ENCODE measurements at places on chromosomes 7 and 10.

DNA sequence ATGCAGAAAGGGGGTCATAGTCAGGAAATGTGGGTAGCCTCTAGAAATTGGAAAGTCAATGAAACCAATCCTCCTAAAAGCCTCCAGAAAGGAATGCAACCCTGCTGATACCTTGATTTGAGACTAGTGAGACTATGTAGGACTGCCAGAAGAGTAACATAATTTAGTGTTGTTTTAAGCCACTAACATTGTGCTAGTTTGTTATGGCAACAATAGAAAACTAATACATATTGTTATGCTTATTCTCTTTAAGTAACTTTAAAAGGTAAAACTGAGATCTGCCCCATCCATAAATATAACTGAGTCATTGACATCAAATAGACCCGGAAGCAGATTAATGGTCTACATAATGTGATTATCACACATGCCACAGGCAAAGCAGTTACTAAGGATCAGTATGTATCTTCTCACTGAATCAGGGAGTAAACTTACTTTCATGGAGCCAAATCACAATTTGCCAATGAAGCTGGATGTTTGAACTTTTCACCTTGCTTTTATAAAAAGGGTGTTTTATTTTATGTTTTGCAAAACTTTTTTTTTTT, 146.4 kb upstream of the TMEM106B start:
- DNase-seq: no peak

DNA sequence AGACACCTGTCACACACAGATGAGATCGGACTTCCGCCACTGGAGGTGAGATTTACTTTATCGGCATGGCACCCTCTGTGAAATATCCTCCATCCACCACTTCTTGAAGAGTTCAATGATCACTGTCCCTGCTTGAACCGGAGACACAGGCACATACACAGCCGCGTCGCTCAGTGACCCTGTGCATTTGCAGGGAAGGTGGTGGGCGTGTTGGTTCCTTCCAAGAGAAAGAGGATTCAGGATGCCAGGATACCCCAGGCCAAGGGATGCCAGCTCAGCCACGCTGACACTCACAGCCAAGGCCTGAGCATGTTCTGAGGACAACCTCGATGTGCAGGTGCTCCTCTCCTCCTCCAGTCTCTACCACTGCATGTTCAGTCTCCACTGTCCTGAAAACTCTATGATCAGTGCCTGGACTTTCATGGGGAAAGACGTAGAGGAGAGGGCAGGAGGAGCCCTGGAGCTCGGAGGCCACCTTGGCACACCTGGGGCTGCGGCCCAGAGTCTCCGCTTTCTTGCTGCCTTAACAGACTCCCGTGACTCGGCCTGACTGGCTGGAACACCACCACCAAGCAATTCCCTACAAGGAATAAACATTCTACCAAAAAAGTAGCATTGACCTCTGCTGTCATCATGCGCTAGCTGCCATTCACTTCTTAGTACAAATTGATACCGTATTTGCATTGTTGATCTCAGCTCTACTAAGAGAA, 115.2 kb downstream of the TCERG1L start:
- no peak for DNase-seq

DNA sequence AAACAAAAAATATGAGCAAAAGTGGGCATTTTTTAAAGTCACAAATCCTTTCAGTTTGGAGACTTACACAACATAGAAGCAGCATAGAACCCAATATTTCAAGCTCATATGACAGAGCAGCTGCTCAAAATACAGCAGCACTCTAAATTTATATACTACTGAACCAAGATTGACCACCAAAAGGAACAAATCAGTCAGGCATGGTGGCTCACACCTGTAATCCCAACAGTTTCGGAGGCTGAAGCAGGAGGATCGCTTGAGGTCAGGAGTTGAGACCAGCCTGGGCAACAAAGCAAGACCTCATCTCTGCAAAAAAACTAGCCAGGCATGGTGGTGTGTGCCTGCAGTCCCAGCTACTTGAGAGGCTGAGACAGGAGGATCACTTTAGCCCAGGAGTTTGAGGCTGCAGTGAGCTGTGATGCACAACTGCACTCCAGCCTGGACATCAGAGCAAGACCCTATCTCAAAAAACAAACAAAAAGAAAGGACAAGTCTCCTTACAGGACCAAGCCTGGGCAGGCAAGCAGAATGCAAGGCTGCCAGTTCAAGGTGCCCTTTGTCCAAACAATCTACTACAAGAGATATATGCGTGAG, 40.0 kb downstream of the PARD3 start:
- DNase-seq: no peak

DNA sequence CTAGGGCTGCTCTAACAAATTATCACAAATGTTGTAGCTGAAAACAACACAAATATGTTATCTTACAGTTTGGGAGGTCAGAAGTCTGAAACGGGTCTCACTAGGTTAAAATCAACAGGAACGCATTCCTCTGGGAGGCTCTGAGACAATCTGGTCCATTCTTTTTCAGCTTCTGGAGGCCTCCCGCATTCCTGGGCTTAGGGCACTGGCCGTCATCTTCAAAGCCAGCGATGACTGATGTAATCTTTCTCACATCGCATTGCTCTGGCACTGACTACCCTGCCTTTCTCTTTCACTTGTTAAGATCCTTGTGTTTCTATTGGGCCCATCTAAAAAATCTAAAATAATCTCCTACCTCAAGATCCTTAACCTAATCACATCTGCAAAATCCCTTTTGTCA, 1071.5 kb upstream of the C7orf33 start:
- no peak for DNase-seq

DNA sequence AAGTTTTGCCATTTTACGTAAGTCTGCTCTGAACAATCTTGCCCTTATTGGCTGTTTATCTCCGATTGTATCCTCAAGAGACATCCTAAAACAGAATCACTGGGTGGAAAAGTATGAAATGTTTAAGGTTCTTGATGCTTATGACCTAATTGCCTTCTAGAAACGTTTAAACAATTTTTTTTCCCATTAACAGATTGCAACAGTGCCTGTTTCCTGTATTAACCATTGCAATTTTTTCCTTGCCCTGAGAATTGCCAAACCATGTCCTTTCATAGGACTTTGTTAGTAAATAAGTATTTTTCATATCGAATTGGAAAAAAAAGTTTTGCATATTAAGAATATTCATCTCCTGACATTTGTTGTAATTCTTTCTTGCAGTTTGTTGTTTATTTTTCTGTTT, 639.8 kb downstream of the INHBA start:
- no peak for DNase-seq

GRCh38 chr10:80283119-80283518, 6.3 kb downstream of the MAT1A start:
- no peak for DNase-seq

- no peak for DNase-seq
These were observed 54.5 kb upstream of the SLF2 start for GRCh38 chr10:100858261-100858660.

GRCh38 chr7:36316319-36316718, 73.3 kb upstream of the ANLN start:
- DNase-seq: no peak

GRCh38 chr7:93249491-93250148, 17.5 kb downstream of the VPS50 start:
- no peak for DNase-seq

DNA sequence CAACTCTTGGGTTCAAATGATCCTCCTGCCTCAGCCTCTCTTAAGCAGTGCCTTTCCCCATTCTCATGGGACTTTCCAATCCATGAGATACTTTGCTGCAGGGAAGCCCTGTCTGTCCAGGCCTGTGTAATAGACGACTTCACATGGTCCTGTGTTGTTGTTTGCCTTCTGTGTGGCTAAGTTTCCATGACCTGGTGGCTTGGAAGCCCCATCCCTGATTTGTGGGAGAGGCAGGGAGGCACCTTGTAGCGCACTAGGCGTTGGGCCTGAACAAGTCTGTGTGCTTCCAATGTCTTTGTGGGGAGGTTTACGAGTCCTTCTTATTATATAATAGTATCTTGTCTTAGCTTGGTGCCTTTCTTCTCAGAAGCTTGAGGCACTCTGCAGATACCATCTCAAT, 49.1 kb downstream of the TCF7L2 start:
- DNase-seq: no peak

GRCh38 chr7:141074162-141074991, 513 bp downstream of the TMEM178B start:
- DNase-seq: no peak

DNA sequence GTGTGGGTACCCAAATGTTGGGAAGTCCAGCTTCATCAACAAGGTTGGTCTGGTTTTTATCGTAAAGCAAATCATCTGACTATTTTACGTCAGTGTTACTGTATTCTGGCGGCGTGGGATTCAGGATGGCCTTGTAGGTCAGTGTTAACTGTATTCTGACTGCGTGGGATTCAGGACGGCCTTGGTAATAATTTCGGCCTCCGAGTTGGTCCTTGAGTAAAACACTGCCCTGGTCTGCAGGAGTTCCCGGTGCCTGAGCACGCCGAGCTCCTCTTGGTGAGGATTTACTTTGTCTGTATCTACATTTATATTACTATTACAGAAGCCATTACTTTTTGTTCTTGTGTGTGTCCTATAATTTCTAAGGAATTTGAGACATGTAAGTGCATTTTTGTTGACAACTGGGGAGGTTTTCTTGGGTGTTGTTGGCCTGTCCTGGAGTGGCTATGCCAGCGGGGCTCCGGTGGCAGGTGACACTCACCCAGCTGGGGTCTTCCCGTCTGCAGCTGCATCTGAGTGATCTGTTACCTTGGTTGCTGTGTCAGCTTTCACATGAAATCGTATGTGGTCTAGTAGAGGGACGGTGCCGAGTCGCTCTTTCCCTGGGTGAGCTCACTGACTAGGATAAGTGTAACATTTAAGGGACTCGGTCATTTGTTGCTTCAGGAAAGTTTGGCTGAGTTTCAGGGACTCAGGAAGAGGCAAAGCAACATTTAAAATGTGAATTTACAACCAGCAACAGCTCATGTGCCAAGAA, 9.2 kb downstream of the GTPBP4 start:
- no peak for DNase-seq

DNA sequence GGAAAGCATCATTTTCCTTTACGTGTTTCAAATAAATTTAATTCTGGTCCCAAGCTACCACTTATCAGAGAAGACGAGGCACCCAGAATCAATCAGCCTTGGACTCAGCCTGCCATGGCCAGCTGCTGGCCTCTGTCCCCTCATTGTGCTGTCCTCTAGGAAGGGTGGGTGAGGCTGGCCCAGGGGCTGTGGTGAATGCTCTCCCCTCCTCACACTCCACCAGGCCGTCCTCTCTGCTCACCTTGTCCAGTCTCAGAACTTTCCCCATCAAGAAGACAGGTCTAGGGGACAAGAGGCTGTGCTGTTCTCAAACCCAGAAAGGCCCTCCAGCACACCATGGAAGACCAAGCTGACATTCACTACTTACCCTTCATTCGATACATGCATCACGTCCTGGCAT, 36.4 kb downstream of the CXCL12 start:
- no peak for DNase-seq

GRCh38 chr7:155580367-155580766, 34.0 kb upstream of the CNPY1 start:
- DNase-seq: peak; percentile 59

GRCh38 chr10:96176985-96177384, 46.9 kb downstream of the ZNF518A start:
- no peak for DNase-seq

- peak; percentile 50 for DNase-seq
These were observed 46.3 kb downstream of the KIAA1549 start for GRCh38 chr7:138934861-138935260.

GRCh38 chr10:123009105-123009820, 457 bp downstream of the ACADSB start:
- DNase-seq: peak; percentile 3

DNA sequence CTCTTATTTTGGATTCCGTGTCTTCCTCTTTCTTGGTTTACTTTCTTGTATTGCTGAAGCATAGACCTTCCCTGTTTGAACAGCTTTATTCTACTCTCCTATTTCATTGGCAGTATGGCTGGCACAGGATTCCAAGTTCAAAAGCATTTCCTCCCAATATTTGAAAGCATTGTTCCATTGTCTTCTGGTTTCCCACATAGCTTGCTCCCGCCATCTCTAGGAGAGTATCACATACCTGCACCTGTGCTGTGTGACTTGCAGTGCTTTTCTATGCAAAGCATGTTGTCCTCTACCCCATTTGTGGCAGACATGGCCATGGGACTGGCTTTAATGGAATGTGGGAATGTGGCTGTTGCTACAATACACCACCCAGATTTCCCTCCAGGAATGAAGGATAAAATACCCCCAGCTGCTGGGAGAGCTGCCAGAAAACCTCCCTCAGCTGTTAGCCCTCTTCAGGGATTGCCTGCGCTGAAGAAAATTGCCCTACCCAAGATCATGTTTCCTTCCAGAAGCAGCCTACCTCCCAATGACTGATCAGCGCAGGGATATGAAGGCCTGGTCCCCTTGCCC, 6.9 kb upstream of the MYOF start:
- DNase-seq: no peak

- DNase-seq: peak; percentile 35
These were observed at the start of gene TET1 for GRCh38 chr10:68560186-68560942. TSS of gene TET1 (plus strand) at chr10:68560337. CDS start at chr10:68572339, 12,002 bp downstream.

DNA sequence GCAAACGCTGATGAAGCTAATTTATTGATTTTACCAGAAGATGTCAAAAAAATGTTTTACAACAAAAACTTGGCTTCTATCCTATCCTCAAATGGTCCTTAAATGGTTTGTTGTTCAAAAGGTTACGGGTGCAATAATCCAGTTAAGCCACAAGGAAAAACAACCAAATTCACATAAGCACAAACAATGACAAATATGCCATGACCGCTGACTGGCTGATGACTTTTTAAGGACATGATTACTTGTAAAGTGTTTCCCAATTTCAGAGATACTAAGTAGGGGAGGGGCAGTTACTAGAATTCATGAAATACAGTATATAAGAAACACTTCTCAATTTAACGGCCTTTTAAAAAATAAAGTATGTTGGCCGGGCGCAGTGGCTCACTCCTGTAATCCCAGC, 28.8 kb downstream of the ABI1 start:
- DNase-seq: no peak

- no peak for DNase-seq
These were observed 122.8 kb downstream of the MAPK8 start for GRCh38 chr10:48429309-48429708.

DNA sequence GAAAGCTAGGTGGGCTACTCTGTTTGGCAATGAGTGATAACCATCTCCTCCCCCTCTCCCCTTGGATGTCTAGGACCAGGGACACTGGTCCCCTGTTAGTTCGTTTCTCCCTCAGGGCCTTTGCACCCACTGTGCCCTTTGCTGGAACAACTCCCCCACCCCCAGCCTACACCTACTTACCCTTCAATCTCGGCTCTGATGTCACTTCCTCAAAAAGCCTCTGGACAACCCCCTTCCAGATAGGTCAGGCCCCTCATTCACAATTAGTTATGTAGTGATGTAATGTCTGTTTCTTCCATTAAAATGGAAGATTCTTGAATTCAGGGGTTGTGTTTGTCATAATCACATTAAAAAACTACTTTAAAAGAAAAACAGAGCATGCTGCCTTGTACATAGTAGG, 152.9 kb downstream of the SNX10 start:
- no peak for DNase-seq

DNA sequence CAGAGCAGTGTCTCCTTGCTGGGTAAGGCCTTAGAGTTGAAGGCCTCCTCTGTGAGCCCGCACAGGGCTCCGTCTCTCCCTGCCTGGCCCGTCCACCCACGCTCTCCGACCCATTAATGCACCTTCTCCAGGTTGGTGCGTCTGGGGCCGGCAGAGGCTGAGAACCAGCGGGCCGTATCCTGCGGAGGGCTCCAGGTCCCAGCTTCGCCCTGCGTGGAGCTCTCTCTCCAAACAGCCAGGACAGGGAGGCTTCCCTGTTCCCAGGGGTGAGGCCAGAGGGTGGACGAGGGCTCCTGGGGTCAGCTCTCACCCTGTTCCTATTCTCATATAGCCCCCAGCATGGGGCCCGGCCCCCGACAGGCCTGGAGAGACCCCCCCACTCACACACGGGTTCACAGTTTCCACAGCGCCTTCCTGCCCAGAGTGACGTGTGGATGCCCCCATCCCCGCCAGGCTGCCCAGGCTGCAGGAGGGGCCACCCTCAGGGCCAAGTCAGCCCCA, 34.6 kb downstream of the GET4 start:
- DNase-seq: no peak
